ENCODE measurements at places on chromosomes 1 and 21.

GRCh38 chr1:27004471-27005165, 8.0 kb downstream of the TENT5B start:
- ATAC-seq: peak; percentile 58

DNA sequence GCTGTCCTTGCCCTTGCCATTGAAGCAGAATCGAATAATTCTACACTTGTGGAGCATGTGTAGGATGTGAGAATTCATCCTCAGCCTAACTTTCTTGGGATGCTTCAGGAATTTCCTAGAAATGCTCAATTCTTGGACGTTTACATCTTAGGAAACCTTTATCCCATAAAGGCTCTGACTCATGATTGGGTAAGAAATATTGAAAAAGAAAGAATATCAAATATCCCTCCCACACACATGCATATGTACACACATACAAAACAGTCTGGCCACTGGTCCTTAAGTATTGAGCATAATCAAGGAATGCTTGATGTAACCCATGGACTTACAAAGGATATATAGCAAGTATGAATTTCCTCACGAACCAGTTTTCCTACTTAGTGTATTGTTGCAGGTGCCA, 83.9 kb upstream of the IPO9 start:
- no peak for ATAC-seq

- ATAC-seq: no peak
Measured at GRCh38 chr1:179506199-179506598, 69.5 kb downstream of the NPHS2 start.

GRCh38 chr1:26833432-26834405, 7.2 kb downstream of the ZDHHC18 start:
- ATAC-seq: peak; percentile 18

- peak; percentile 77 for ATAC-seq
Measured at GRCh38 chr1:242454262-242455051, 70.0 kb downstream of the PLD5 start.

- ATAC-seq: no peak
Measured at GRCh38 chr1:34642679-34643078, 112.2 kb upstream of the GJB5 start.

- peak; percentile 90 for ATAC-seq
Measured at GRCh38 chr21:31161157-31161556, 122.9 kb upstream of the KRTAP19-8 start.

DNA sequence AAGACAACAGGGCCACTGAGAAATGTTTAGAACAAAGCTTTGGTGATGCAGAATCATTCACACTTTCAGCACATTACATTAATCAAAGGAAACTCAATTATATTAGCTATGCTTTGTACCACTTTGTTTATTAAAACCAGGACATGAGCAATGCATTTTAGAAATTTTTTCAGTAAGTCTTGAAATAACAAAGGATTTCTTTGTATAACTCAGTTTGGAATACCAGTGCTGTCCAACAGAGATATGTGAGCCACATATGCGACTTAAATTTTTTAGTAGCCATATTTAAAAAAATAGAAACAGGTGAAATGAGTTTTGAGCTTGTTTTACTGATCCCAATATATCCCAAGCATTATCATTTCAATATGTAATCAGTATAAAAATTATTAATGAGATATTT, 18.8 kb upstream of the F3 start:
- ATAC-seq: no peak

- ATAC-seq: no peak
Measured at GRCh38 chr21:37874904-37875780, 41.1 kb downstream of the KCNJ6 start.

GRCh38 chr1:98322966-98323365, 338.6 kb upstream of the SNX7 start:
- ATAC-seq: no peak

DNA sequence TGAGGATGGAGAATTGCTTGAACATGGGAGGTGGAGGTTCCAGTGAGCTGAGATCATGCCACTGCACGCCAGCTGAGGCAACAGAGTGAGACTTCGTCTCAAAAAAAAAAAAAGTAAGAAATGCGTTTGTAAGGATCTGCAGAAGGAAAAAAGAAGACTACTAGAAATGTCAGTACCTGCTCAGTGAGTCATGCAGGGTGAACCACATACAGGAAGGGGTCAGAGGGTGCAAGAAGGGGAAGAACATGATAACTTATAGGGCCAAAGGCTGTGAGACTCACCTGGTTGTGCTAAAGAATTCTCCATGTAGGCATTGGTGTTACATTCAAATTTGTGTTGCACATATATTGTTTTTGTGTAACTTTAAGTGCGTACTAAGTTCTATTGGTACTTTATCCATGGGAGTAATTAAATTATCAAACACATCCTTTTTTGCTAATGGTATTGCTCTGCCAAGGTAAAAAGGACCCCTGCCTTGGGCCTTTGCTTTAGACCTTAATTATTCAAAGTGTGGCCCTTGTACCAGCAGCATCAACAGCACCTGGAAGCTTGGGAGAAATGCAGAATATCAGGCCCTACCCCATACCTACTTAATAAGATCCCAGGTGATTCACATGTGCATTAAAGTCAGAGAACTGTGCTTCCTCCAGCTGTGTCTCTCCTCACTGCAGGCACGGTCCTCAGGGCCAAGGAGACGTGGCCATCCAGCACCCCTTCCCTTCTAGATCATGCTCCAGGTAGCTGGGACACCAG, 96.4 kb upstream of the PPP2R5A start:
- ATAC-seq: no peak

GRCh38 chr1:26856604-26857469, 6.1 kb upstream of the SFN start:
- ATAC-seq: no peak

DNA sequence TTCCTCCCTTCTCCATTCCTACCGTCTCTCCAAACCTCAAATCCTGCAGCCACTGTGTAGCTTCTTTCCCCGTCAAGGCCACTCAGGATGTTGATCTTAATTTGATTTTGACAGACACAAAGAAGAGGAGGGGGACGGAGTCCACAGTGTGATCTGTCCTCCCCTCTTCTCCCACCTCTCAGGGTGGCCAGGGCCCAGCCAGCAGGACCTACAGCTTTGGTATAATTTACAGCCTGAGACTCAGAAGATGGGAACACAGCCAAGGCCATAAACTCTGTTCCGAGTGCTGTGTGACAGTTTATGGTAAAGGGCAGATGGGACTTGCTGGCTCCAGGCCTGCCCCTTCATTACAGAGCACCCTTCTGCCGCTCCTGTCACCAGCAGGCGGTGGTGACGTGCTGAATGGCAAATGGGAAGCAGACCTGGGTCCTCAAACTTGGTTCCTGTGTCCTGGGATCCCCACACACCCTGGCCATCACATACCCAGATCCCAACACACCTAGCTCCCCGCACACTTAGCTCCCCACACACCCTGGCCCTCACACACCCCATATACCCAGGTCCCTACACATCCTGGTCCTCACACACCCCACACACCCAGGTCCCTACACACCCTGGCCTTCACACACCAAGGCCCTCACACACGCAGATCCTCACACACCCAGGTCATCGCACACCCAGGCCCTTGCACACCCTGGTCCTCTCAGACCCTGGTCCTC, 71.6 kb downstream of the CD2 start:
- ATAC-seq: peak; percentile 21

DNA sequence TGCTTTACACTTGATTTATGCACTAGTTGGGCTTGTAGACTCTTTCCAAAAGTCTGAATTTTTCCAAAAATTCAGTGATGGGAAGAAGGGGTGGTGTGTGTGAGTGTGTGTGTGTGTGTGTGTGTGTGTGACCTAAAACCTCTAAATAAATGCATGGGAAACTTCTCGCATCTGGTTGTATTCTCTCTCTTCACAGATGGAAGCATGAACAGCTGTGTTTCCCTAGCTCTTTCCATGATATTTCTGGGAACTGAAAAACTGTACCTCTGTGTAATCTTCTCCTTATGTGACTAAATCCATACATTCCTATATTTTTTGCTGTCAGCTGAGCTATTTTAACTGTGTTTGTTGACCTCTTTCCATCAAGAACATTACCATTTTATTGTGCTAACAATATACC, 26.2 kb upstream of the CYYR1 start:
- no peak for ATAC-seq

DNA sequence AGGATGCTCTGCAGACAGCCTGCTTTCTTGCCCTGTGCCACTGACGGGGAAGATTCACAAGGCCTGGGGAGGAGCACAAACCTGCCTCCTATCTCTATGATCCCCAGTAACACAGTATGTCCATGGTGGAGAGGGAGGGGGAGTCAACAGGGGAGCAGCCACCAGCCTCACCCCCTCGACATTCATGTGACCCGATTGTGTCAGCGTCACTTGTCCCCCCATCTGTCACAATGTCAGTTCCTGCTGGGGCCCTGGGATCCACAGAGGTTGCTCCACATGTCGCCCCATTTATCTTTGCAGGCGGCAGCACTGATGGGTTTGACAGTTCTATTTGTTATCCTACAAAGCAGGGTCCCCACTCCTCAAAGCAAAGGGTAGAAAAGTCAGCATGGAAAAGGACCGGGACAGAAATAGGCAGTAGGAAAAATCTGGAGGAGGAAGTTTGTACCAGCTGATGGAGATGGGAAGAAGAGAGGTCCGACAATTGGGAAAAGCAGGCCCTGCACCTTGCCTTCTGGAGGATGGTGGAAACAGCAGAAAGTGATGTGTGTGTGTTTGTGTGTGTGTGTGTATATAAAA, 130.9 kb downstream of the SEC16B start:
- ATAC-seq: peak; percentile 96

GRCh38 chr21:37101384-37101783, 28.3 kb downstream of the TTC3 start:
- ATAC-seq: no peak

DNA sequence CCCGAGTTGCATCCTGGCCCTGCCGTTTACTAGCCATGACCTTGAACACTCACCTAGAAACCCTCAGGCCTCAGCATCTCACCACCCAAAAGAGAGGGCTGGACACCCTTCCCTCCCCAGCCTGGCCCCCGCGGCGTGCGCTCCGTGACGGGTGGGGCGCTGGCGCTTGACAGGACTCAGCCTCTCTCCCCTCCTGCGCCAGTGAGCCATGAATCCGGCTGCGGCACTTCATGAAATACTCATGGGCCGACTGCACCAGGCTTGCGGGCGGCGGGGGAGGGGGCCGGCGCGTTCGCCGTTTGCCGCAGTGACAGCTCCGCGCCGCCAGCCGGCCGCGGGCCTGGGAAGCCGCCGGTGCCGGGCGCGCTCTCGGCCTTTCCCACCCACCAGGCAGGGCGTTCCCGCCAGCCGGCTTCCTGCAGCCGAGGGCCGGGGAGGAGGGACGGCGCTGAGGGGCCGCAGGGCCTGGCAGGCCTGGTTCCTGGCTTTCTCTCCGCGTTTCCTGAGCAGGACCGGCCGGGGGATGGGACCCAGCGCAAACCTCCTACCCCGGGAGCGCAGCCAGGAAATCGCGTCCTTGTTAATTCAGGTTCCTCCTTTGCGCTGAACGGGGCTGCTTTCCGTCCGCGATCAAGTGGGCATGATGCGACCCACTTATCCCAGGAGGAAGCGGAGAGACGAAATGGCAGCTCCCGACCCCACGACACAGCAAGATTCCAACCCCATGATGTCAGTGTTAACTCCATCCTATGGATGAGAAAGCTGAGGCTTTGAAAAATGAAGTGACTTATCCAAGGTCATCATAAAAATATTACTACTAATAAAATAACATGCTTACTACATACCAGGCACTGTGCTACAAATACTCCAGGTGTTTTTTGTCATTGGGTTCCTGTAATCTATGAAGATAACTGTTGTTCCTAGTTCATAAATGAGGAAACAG, 9.1 kb upstream of the LUZP1 start:
- peak; percentile 97 for ATAC-seq

DNA sequence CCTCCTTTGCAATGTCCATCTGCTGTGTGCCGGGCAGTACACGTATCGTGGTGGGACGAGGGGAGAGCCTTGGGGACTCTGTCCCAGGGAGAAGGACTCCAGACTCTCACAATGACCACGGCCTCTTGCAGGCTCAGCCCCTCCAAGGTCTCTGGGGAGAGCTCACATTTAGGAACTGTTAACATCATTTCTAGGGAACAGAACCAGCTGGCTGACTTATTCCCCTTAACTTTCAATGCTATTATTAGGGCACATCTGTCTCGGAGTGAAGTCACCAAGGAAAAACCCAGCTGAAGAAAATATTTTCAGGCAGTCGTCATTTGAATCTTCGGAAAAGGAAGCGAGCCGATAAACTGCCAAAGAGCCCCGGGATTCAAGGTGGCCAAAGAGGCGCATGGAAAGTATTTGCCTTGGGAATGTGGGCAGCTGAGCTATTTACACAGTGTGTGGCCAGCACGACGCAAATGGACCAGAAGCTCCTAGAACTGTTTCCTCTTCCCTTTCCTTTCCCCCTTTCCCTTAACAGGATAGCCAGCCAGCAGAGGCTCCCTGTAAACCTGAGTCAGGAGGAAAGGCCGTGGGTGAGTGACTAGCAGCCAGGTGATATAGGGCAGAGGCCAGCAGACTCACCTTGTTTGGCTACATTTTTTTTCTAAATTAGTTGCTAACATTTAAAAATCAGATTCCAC, 74.5 kb downstream of the ITPKB start:
- no peak for ATAC-seq

GRCh38 chr1:201023920-201024624, 558 bp upstream of the KIF21B start:
- no peak for ATAC-seq

- ATAC-seq: no peak
Measured at GRCh38 chr1:180231936-180232335, 1.9 kb downstream of the LHX4 start.

GRCh38 chr1:184215274-184215925, 163.9 kb downstream of the TSEN15 start:
- no peak for ATAC-seq

DNA sequence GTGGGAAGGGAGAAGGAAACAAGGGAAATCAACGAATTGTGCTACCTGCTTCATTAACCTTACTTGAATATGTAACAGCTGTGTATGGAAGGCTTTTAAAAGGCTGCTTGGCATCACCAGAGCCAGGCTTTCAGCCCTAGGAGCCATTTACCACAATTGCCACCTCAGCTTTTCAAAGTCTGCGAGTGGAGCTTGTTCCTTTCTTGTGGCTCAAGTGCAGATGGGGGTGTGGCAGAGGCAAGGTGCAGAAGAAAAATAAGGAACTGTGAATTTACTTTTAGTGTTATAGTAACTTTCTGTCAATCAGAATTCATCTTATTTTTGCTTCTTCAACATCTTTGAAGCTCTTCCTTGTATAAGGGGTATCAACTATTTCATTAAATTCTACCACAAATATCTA, 17.6 kb downstream of the CLCA2 start:
- no peak for ATAC-seq

DNA sequence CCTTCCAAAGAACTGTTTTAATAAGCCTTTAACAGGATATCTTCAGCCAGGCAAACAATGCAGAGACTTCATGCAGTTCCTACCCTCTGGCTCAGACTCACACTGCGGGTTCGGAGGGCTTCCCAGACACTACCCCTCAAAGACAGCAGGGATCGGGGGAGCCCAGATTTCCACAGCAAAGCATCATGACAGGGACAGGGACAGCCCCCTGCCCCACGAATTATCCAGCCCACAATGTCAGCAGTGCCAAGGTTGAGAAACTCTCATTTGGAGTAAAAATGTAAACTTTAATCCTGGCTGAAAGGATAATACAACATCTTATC, 20.1 kb downstream of the NPHP4 start:
- no peak for ATAC-seq

GRCh38 chr1:185598332-185598731, 135.9 kb upstream of the HMCN1 start:
- no peak for ATAC-seq

Measured in motor neuron (in vitro differentiated cells).